HEK293T (cell line): ENCODE measurements at places on chromosomes 12 and 14.

DNA sequence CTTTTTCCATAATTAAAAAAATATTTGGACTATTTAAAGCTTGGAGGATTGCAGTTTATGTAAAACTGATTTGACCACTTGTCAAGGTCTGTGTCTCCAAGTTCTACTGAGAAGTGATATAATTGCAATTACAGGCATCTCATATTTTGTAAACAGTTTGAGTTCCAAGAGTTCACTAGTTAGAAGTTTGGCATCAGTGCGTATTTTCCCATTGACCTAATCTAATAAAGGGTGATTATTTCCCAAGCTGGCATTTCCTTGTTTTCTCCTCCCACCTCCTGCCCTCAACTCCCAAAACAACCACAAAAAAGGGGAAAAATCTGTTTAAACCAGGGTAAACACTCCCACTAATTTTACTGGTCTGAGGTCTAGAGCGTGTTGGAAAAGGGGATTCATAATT, 3.0 kb upstream of the MYF6 start:
- DNase-seq, result no peak

GRCh38 chr12:117485984-117486839, 124.8 kb upstream of the NOS1 start:
- DNase-seq, result no peak

GRCh38 chr14:100408350-100409002, 85.3 kb downstream of the SLC25A47 start:
- DNase-seq, result no peak

GRCh38 chr12:121610239-121611149, 15.8 kb upstream of the ORAI1 start:
- peak; percentile 19 for DNase-seq

- DNase-seq, result no peak
Measured at GRCh38 chr12:43008953-43009845, 419.7 kb upstream of the PRICKLE1 start.

DNA sequence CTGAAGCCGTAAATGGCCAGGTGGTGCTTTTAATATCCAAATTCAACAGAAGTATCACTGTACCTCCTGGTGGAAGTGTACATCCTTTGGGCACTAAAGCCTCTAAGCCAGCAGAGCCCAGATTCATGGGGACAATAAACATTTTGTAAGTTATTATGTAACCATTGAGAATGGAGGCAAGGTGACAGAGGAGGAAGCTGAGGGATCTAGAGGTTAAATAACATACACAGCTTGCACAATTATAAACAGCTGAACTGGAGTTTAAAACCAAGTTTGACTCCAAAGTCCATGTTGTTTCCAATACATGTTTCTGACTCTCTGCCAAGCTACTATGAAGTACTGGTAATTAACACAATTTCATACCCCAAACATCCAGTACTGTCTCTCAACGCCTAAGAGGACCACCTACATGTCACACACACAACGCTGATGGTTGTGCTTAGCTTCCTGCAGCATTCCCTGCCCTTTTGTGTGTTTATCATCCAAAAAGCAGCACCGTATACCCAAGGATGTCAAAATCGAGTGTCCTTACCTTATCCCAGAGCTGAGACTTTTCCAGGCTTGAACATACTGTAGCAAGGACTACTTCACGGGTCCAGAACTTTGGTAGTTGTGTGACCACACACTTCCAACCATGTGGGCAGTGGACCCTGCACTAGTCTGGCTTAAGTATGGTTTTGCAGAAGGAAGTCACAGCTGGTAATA, 41.3 kb downstream of the EGLN3 start:
- DNase-seq, result no peak

DNA sequence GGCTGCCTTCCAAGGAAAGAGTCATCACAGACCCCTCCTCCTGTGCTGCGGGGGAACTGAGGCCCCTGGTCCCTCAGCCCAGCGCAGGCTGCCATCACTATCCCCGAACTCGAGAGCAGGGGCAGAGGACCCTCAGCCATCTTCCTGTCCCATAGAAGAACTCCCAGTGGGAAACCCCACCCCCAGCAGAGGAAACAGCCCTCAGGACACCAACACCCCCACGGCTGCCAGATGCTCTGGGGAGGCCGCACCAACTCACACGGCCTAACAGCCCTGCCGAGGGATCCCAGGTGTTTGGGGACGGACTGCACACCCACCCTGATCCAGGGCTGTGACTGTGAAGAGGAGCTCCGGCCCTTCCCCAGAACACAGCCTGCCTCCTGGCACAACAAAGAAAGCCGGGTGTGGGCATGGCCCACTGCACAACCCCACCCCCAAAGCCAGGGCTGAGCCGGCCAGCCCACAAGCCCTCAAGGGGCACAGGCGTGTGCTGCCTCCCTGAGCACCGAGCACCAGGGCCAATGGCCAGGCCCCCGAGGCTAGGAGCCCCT, 16.3 kb upstream of the C14orf180 start:
- no peak for DNase-seq

DNA sequence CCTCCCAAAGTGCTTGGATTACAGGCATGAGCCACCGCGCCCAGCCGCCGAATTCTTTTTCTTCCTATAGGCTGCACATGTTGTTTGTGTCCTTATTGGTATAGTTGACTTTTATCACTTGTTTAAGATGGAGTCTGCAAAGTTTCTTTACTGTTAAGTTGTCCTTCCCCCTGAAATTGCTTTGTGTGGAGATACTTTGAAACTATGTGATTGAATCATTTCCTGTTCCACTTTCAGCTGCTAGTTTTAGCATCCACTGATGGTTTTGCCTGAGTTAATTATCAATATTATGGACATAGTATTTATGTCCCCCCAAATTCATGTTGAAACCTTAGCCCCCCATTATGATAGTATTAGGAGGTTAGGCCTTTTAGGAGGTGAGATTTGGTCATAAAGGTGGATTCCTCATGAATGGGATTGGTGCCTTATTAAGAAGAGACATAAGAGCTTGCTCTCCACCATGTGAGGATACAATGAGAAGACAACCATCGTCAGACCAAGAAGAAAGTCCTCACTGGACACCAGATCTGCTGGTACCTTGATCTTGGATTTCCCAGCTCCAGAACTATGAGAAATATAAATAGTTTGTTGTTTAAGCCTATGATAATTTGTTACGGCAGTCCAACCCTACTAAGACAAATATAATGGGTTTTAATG, 34.9 kb downstream of the PPHLN1 start:
- DNase-seq, result no peak

DNA sequence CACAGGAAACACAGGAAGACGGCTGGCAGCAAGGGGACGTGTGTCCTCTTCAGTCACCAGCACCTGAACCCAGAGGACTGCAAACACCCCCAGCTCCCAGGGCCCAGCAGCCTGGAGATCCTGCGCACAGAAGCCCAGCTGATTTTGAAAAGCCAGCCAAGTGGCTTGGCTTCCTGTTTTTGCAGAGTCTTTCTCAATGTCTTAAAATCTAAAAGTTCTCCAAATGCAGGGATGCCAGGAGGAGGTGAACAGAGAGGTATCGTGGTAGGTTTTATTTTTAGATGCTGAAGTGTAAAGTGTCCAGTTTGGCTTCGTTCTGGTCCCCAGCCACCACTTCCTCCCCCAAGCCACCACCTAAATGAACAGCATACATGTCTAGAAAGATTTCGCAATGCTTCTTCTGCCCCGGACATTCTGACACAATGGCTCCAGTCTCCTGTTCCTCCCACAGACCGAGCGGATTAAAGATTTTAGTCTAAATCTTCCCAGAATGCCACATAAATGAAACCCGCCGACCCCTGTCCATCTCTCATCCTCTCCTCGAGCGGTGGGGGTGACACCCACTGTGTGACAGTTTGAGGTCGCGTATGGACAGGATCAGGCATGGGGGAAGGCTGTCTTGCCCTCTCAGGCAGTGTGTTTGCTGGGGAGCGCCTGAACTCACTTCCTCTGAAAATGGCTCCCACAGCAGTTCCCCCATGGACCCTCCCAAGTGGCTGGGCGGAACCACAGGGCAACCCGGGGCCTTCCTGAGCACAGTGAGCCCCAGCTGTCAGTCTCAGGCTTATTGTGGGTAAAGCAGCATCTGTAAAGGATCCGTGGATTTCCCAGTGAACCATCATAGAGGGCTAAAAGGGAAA, 41.6 kb downstream of the ITPK1 start:
- DNase-seq, result no peak

- no peak for DNase-seq
Measured at GRCh38 chr12:126949558-126949957, 1317.4 kb upstream of the TMEM132C start.

DNA sequence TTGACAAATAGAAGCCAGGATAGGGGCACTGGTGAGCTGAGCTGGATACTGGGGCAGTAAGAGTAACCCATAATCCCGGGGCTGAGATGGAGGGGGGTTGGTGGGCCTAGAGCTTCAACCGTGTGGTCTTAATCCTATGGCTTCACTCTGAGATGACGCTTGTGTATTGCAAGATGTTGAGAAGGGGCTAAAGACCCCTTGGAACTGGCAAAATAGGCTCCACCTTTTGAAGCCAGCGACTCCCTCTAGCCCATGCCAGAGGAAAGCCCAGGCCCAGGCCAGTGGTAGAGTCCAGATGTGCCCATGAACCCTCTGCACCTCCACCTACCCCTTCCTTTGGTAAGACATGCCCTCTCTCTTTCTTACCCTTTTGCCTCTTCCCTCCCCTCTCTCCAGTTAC, 4.6 kb downstream of the HOXC12 start:
- no peak for DNase-seq

- DNase-seq, result no peak
Measured at GRCh38 chr12:50505675-50506530, 1.1 kb downstream of the DIP2B start.

DNA sequence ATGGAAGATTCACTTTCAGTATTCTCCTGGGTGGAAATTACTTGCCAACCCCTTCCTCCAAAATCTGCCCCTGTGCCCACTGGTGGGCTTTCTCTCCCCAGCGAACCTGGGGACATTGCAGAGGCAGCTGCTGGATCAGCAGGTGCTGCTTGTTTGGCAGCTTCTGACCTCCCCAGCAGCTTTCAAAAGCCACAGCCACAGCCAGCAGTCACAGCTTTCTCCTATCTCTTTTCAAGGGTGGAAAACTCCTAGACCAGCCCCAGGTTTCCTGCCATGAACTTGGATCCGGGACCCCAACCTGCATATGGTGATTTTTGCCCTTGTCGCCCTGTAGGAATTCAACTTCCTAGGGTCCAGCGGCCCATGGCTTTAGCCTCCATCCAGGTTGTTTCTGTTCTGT, 330.8 kb downstream of the ADAMTS20 start:
- DNase-seq, result no peak

- no peak for DNase-seq
Measured at GRCh38 chr12:116492703-116493324, 66.4 kb upstream of the MAP1LC3B2 start.

DNA sequence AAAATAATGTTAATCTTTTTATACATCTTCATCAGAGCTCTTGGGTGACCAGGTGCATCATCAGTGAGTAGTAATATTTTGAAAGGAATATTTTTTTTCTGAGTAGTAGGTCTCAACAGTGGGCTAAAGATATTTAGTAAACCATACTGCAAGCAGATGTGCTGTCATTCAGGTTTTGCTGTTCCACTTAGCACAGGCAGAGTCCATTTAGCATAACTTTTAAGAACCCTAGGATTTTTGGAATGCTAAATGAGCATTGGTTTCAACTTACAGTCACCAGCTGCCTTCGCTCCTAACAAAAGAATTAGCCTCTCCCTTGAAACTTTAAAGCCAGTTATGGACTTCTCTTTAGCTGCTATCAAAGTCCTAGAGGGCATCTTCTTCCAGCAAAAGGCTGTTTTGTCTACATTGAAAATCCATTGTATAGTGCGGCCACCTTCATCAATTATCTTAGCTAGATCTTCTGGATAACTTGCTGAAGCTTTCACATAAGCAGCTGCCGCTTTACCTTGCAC, 24.6 kb downstream of the RIMKLB start:
- no peak for DNase-seq
